Muscle of back (tissue), 13 donors: ENCODE measurements at places on chromosomes 6 and 20.

DNA sequence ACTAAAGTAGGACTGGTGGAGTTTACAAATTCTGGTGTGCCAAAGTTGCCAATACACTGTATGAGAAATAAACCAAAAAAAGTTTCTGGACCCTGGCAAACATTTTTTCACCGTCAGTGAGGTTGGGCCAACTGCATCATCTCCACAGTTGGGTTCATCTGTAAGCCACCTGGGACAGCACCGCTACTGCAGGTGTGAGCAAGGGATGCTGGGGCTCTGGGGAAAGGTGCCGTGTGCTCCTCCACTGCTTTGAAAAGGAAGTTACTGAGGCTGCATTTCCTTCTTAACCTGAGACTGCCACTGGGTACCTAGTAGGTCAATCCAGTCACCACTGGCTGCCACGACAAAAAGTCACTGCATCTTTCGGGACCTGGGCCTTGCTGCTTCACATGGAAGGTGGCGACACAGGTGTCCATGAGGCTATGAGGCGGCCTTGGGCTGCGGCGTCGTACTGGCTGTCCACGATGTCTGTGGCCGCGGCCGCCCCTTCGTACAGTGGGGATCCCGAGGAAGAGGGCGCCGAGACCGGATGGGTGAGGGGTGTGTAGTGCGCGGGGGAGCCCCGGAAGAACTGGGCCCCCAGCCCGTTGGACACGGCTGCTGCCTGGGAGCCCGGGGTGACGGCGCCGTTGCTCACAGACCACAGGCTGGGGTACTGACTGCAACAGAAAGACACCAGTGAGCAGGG, 9.6 kb downstream of the TBXT start:
- DNase-seq = no peak

DNA sequence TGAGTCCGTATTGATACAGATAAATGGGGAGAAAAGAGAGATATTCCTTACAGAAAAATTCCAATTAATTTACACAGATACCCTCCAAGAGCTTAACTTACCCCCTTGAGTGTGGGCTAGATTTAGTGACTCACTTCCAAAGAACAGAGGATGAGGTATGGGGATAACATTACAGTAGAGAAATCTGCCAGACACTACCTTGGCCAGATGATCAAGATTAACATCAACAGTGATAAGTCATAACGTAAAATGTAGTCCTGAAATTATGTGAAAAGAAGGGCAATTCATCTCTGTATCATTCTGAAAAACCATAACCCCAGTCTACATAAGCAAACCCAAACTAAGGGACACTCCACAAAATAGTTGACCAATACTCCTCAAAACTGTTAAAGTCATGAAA, 69.3 kb downstream of the PDSS2 start:
- no peak for DNase-seq

GRCh38 chr20:44204156-44204831, 6.3 kb downstream of the OSER1 start:
- no peak for DNase-seq

DNA sequence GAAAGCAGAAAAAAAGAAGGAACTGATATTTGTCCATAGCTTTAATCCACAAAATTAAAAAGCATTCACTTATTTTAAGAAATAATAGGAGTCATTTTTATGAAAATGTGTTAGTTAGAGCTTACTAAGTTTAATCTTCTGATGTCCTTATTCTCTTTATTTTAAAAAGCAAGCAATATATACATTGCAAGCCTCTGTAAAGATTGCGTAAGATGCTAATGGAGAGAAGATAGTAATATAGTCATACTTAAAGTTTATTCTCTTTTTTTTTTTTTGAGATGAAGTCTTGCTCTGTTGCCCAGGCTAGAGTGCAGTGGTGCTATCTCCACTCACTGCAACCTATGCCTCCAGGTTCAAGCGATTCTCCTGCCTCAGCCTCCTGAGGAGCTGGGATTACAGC, 39.7 kb downstream of the AIG1 start:
- no peak for DNase-seq

- no peak for DNase-seq
Measured at GRCh38 chr20:32554965-32555289, 30.2 kb downstream of the NOL4L start.

DNA sequence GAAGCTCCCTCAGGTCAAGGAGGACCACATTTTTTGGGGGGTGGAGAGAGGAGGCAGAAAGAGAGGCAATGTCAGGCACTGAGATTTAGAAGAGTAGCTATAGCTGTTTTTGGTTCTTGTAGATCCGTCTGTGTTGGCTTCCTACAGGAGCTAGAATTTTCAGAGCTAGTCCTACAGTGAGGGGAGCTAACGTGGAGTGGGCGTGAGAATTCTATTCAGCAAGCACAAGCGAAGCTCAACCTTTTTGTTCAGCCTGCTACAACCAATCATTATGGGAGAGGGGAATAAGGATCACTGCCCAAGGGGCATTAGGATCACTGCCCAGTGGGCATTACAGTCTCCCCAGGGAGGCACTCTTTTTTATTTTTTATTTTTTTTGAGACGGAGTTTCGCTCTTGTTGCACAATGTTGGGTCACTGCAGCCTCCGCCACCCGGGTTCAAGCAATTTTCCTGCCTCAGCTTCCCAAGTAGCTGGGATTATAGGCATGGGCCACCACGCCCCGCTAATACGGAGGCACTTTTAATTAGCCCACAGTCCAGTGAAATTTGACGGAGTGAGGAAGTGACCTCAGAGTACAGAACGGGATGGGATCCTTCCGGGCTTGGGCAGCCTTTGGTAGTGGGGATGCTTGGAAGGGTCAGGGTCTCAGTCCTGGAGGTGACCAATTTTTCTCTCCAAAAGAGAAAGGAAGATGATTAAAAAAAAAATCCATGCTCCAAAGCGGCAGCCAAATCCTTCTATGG, 1.1 kb upstream of the PANK2 start:
- no peak for DNase-seq

- no peak for DNase-seq
Measured at GRCh38 chr6:132089173-132089572, 138.0 kb upstream of the CCN2 start.

GRCh38 chr6:116387374-116387773, 16.6 kb downstream of the DSE start:
- no peak for DNase-seq

DNA sequence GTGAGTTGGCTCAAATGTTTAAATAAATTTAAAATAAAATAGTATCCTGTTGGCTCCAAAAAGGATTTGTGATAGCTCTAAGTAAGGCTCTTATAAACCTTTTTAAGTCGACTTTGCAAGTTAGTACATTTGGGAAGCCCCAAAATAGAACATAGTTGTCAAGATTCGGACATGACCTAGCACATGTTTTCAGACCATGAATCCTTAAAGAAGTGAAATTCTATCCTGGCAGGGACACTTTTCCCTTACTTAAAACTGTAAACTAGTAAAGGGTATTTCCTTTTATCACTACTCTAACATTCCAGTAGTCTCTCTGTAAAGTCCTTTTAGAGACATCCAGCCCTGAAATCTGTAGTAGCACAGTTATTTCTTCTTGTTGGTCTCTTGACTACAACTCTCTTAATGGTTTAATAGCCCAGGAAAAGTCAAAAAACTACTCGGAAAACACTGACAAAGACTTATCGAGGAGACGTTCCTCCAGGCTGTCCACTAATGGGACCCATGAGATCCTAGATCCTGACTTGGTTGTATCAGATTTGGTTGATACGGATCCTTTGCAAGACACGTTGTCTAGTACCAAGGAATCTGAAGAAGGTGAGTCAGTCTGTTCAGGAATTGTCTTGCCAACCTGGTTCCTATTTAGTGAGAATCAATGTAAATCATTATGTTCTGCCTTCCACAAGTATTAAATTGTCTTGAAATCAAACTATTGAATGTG, 83.6 kb downstream of the SCAND1 start:
- DNase-seq = no peak

DNA sequence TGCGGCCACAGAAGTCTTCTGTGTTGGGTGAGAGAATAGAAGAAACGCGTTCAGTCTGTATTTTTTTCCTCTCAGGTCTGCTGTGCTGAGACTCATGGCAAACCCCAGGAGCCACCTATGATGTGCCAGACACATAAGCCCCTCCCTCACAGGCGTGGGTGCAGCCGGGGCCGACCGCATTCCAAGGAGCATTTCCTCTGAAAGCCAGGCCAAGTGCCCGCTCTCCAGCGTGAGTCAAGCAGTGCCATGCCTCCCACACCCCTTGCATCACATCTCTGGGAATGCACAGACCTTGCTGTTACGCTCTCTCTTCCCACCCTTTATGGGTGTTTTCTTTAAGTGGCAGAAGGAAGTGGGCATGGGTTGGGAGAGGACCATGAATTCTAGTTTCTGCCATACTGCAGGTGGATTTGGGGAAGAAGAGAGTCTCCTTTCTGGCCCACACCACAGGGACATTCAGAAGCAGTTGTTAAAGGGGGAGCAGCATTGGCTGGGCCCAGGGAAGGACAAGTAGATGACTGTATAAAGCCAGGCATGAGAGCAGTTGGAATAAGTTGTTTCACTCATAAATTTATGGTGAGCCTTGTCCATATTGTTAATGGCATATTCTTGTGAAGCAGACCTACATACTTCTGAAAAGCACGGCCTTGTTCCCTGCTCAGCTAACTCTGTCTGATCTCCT, 37.1 kb upstream of the TFAP2A start:
- DNase-seq = no peak

DNA sequence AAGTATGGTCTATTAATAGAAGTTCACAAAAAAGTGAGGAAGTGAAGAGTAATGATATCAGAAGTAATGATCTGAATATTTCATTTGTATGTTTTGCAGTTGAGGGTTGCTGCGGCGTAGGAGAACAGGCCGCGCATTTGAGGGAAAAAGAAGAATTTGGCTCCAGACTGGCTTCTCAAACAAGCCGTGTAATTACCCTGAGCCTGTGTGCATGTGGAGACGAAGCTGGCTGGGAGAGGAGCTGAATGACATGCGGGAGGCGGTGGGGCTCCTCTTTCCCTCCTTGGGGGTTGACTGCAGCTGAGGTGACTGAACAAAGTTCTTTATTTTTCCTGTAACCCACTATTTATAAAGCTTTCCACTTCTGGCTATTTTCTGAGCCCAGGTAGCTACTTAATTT, 115.5 kb upstream of the AFDN start:
- DNase-seq = no peak

GRCh38 chr6:52059821-52060220, 27.6 kb downstream of the PKHD1 start:
- DNase-seq = no peak

DNA sequence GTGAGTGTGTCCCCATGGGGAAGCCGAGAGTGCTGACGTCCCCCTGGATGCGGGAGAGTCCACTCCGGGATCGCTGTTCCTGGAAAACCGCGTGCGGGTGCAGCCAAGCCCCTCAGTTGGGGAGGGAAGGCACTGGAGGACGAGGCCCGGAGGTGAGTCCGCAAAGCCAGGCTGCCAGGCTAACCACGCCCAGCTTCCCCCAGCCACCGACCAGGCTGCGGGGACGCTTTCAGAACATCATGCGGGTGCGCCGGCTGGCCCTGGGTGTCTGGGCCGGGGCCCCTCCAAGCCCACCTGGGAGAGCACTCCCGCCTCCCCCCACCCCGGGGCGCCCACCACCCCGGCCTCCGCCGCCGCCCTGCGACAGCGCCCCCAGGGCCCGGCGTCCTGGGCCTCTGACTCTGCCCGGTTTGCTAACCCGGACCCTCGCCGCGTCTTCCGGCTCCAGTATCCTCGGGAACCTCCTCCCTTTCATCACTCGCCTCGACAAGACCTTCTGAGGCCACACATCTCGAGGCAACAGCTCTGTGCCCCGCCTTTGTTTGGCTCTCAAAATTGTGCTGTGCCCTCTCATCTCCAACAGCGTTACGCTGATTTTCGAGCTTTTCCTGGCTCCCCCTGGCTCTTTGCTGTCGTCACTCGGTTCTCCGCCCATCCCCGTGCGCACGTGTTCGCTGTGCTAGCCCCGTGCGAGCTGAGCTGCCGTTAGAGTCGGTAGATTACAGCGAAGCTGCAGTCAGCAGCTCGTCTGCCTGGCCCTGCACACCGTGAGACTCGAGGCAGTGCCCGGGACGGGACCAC, 47.1 kb upstream of the ENTPD6 start:
- peak; percentile 34 for DNase-seq
